Activated CD8-positive, alpha-beta memory T cell treated with anti-CD3 and anti-CD28 coated beads for 36 hours (primary cell): ENCODE measurements at places on chromosomes 12 and 14. TPM values are rescaled to one million over a fixed set of nuclear protein-coding genes. Genes with fewer than 3 reads are reported as not detected.

CIROP gene
- total RNA-seq, result not detected

WIF1 gene
- not detected for total RNA-seq

BCL2L14 gene
- total RNA-seq, result 0.53 TPM

CMA1 gene
- not detected for total RNA-seq

SMIM10L1 gene
- total RNA-seq, result 10.1 TPM

BDKRB2 gene
- total RNA-seq, result not detected

TMEM132C gene
- total RNA-seq, result not detected

SLC10A1 gene
- not detected for total RNA-seq

PITPNM2 gene
- 9.3 TPM for total RNA-seq

A2ML1 gene
- total RNA-seq, result not detected

HCAR1 gene
- total RNA-seq, result 0.15 TPM

IFT81 gene
- total RNA-seq, result 3.1 TPM

NPAS3 gene
- total RNA-seq, result not detected

SIX4 gene
- total RNA-seq, result 0.17 TPM

RASAL1 gene
- 0.19 TPM for total RNA-seq

SCN8A gene
- total RNA-seq, result 1.1 TPM

TRAF3 gene
- 52.9 TPM for total RNA-seq

SPIC gene
- total RNA-seq, result not detected

ADAM20 gene
- total RNA-seq, result 0.08 TPM

MYF6 gene
- not detected for total RNA-seq

HOXC9 gene
- not detected for total RNA-seq

CLEC1A gene
- total RNA-seq, result not detected

ATXN2 gene
- 46.3 TPM for total RNA-seq

TAS2R20 gene
- 0.89 TPM for total RNA-seq

CLEC4C gene
- not detected for total RNA-seq

CD4 gene
- 1.6 TPM for total RNA-seq

RFX4 gene
- total RNA-seq, result not detected

ZNF705A gene
- not detected for total RNA-seq

ITPR2 gene
- total RNA-seq, result 27.0 TPM

SOAT2 gene
- 1.5 TPM for total RNA-seq

ST8SIA1 gene
- total RNA-seq, result 3.5 TPM

UNC79 gene
- total RNA-seq, result 0.02 TPM

MFAP5 gene
- total RNA-seq, result not detected

RNU4-1 gene
- 702 TPM for total RNA-seq

CIDEB gene
- 14.4 TPM for total RNA-seq

FAM181A gene
- total RNA-seq, result not detected

SPTB gene
- 0.19 TPM for total RNA-seq

TDP1 gene
- total RNA-seq, result 99.6 TPM

DNAJC22 gene
- not detected for total RNA-seq
